Fibroblast of lung (primary cell): ENCODE measurements at places on chromosomes 6 and 20. TPM values are rescaled to one million over a fixed set of nuclear protein-coding genes. Genes with fewer than 3 reads are reported as not detected.

The SPATA25 gene
- total RNA-seq, result 1.5 and 3.6 TPM in 2 replicates

The OPRM1 gene
- not detected in 2 replicates for total RNA-seq

The KIF25 gene
- 0.26 and 0.33 TPM in 2 replicates for total RNA-seq

The RPL7L1 gene
- 108 and 127 TPM in 2 replicates for total RNA-seq

DNA sequence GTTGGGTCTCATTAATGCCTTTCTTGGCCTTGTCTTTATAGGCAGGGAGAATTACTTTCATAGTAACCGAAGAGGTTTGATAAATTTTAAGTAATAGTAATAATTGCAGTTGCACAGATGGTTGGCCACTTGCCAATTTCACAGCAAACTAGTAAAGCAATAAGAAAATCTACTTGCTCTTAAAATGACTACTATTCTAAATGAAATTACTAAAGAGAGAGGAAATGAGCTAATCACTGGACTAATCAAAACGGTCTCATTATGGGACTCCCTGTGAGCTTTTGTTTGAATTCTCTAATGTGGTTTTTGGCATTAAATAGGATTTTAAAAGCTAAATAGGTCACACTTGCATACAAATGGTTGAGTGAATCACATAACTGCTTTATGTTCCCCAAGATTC lies 227.4 kb upstream of the PLN start:
- no peak overlapping the region for H3K27ac ChIP-seq
- no peak overlapping the region for H3K4me3 ChIP-seq
- H3K27me3 ChIP-seq, result no peaks in the 10 kb centered on the region

GRCh38 chr6:158662954-158663624 lies 13.2 kb downstream of the SYTL3 start:
- H3K27ac ChIP-seq, result no peak overlapping the region
- DNase-seq, result peak; percentile 70
- no peaks in the 10 kb centered on the region for H3K4me1 ChIP-seq
- H3K4me3 ChIP-seq, result no peak overlapping the region
- H3K36me3 ChIP-seq, result no peaks in the 10 kb centered on the region

- H3K27me3 ChIP-seq, result no peaks in the 10 kb centered on the region
- no peaks in the 10 kb centered on the region for H3K36me3 ChIP-seq
- H3K27ac ChIP-seq, result no peak overlapping the region
- no peak for DNase-seq
- H3K4me3 ChIP-seq, result no peak overlapping the region
Measured at GRCh38 chr6:111477481-111477938, 5.5 kb downstream of the REV3L start.

GRCh38 chr20:62898970-62899632 lies 27.2 kb downstream of the DIDO1 start:
- H3K4me1 ChIP-seq, result peaks cover 13% of the 10 kb centered on the region
- H3K4me3 ChIP-seq, result no peak overlapping the region
- no peak overlapping the region for H3K27ac ChIP-seq
- H3K36me3 ChIP-seq, result peaks cover 18% of the 10 kb centered on the region

DNA sequence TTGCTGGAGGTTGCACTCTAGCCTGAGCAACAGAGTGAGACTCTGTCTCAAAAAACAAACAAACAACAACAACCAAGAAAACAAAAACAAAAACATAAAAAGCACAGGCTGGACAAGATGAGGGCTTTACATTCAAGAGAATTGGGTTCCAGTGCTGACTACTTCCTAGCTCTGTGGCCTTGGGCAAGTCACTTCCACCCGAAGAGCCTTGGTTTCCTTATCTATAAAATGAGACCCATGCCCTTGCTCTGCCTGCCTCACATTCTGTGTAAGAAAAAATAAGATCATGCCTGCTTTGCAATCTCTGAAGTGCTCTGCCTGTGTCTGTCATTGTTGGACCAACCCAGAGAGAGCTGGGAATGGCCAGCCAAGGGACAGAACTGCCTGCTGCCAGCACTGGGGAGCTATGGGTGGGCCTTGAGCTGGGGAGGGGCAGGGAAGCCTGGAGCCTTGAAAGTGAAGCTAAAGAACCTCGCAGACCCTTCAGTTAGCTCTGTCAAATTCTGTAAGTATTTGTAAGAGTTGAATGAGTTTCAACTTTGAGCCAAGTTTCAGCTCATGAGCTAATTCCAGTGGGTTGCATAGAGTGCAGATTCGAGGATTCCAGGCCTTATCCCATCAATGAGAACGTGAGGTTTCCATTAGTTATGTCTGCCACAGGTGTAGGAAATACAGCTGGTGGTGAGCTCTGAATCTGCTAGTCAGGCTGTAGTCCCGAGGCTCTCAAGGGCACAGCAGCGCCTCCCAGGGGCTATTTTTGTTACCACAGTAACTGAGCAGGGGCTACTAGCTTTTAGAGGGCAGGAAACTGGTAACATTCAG lies 93.2 kb downstream of the DLGAP4 start:
- H3K27me3 ChIP-seq, result peaks cover 28% of the 10 kb centered on the region
- peak; percentile 11 for DNase-seq
- H3K4me3 ChIP-seq, result no peak overlapping the region
- H3K27ac ChIP-seq, result no peak overlapping the region
- no peaks in the 10 kb centered on the region for H3K4me1 ChIP-seq

DNA sequence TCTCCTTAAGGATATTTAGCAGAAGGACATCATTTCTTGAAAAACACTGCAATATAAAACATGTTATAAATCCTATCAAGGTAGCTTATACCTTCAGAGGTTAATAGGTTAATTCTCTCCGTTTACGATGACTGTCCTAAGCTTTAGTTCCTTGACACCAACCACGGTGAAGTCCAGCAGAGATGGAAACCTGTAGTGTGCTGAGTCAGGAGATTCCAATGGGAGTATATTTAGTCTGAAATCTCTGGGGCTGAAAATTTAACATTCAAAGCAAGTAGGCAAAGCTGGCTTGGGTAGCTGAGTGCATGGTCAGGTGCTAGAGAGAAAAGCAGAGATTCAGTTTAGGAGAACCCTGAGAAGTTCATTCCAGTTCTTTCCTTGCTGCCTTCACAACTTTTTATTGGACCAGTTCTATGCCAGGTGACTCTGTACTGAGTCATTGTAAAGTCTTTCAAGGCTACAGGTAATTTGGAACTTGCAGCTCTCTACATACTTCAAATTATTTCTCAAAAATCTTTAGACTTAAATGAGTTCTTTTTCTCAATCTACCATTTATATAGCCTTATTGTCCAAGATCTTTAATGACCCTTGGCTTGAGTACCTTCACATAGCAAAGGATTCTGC lies 1009.4 kb upstream of the FLRT3 start:
- H3K4me3 ChIP-seq, result no peak overlapping the region
- no peaks in the 10 kb centered on the region for H3K4me1 ChIP-seq

GRCh38 chr6:166381733-166382499 lies 824 bp downstream of the MPC1 start:
- peak; percentile 48 for DNase-seq
- peak overlapping the region; percentile 75 for H3K4me3 ChIP-seq
- no peaks in the 10 kb centered on the region for H3K27me3 ChIP-seq
- H3K36me3 ChIP-seq, result no peaks in the 10 kb centered on the region
- H3K27ac ChIP-seq, result peak overlapping the region; percentile 52

- no peaks in the 10 kb centered on the region for H3K27me3 ChIP-seq
- H3K4me3 ChIP-seq, result no peak overlapping the region
- H3K4me1 ChIP-seq, result no peaks in the 10 kb centered on the region
- DNase-seq, result peak; percentile 20
- H3K36me3 ChIP-seq, result no peaks in the 10 kb centered on the region
Measured at GRCh38 chr6:97085772-97086171, 161.2 kb downstream of the KLHL32 start.

GRCh38 chr20:48684501-48685041 lies 143.2 kb downstream of the PREX1 start:
- no peak for DNase-seq
- H3K36me3 ChIP-seq, result no peaks in the 10 kb centered on the region
- H3K27me3 ChIP-seq, result no peaks in the 10 kb centered on the region
- H3K27ac ChIP-seq, result no peak overlapping the region
- H3K4me3 ChIP-seq, result no peak overlapping the region

- H3K27ac ChIP-seq, result no peak overlapping the region
- no peak overlapping the region for H3K4me3 ChIP-seq
- H3K27me3 ChIP-seq, result no peaks in the 10 kb centered on the region
- peaks cover 6% of the 10 kb centered on the region for H3K4me1 ChIP-seq
- peak; percentile 63 for DNase-seq
Measured at GRCh38 chr20:50215101-50215690, 24.6 kb downstream of the CEBPB start.

- no peak overlapping the region for H3K27ac ChIP-seq
- DNase-seq, result no peak
- H3K27me3 ChIP-seq, result no peaks in the 10 kb centered on the region
- no peaks in the 10 kb centered on the region for H3K4me1 ChIP-seq
Measured at GRCh38 chr6:41122373-41122772, 31.8 kb downstream of the TREML1 start.

GRCh38 chr6:53216301-53216700 lies 67.7 kb upstream of the GCM1 start:
- no peak overlapping the region for H3K4me3 ChIP-seq
- H3K27me3 ChIP-seq, result no peaks in the 10 kb centered on the region
- no peaks in the 10 kb centered on the region for H3K36me3 ChIP-seq
- H3K4me1 ChIP-seq, result no peaks in the 10 kb centered on the region
- DNase-seq, result no peak
- H3K27ac ChIP-seq, result no peak overlapping the region

GRCh38 chr6:106102034-106102433 lies 15.9 kb downstream of the PRDM1 start:
- H3K27me3 ChIP-seq, result no peaks in the 10 kb centered on the region
- peaks cover 13% of the 10 kb centered on the region for H3K36me3 ChIP-seq
- DNase-seq, result no peak
- peaks cover 3% of the 10 kb centered on the region for H3K4me1 ChIP-seq
- H3K27ac ChIP-seq, result no peak overlapping the region

GRCh38 chr6:166551754-166552495 lies 34.6 kb downstream of the RAMACL start:
- H3K36me3 ChIP-seq, result no peaks in the 10 kb centered on the region
- no peaks in the 10 kb centered on the region for H3K27me3 ChIP-seq

- H3K27ac ChIP-seq, result peak within 1 kb of the TSS; percentile 89
- peak; percentile 72 for DNase-seq
- peak within 1 kb of the TSS; percentile 70 for H3K4me3 ChIP-seq
- no peaks in the 10 kb centered on the region for H3K27me3 ChIP-seq
- peaks cover 8% of the 10 kb centered on the region for H3K4me1 ChIP-seq
Measured at GRCh38 chr6:159693128-159693893, at the start of gene SOD2. Gene SOD2 (minus strand): TSS chr6:159693241. CDS start chr6:159693167, 74 bp downstream.

GRCh38 chr20:51493346-51493791 lies 49.1 kb downstream of the NFATC2 start:
- no peak overlapping the region for H3K4me3 ChIP-seq
- peaks cover 2% of the 10 kb centered on the region for H3K4me1 ChIP-seq
- DNase-seq, result no peak
- no peaks in the 10 kb centered on the region for H3K36me3 ChIP-seq
- H3K27ac ChIP-seq, result no peak overlapping the region

DNA sequence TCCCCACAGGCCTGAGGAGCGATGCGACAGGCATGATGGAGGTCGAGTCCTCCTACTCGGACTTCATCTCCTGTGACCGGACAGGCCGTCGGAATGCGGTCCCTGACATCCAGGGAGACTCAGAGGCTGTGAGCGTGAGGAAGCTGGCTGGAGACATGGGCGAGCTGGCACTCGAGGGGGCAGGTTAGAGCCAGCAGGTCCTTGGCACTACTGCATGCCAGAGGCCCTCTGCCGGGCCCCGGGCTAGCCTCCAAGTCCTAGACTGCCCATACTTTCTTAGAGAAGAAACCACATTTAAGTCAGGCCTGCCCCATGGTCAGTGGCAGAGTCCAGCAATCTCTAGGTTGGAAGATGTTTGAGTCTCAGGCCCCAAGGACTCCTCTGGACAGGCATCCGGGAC lies 32.1 kb downstream of the PKIG start:
- no peaks in the 10 kb centered on the region for H3K27me3 ChIP-seq
- H3K4me3 ChIP-seq, result no peak overlapping the region
- H3K4me1 ChIP-seq, result peaks cover 6% of the 10 kb centered on the region
- H3K36me3 ChIP-seq, result peaks cover 33% of the 10 kb centered on the region
- no peak for DNase-seq

DNA sequence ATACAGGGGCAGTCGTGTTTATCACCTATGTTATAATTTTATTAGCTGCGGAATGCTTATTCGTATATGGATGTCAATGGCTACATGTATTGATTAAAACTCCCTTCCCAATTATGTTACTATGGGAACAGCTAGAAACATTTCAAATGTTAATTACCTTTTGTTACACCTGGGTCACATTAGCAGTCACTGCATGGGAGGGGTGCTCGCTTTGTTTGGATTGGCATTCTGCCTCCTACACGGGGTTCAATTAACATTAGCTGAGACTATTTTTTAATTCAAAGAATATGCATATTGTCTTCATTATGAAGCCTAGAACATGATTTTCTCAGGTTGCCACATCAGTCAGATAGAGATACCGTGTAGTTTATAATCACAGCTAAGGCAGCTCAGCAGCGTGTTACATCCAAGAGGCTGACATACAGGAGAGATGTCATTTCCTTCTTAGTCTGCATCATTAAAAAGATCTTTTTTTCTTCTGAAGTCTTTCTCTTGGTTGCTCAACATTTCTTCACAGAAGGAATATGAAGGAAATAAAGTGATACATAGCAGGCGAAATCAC lies 76.2 kb upstream of the RPS6KA2 start:
- H3K27ac ChIP-seq, result no peak overlapping the region
- DNase-seq, result no peak
- no peaks in the 10 kb centered on the region for H3K4me1 ChIP-seq
- no peaks in the 10 kb centered on the region for H3K36me3 ChIP-seq
- H3K4me3 ChIP-seq, result no peak overlapping the region
